Cerebellar nuclear complex (tissue), 1 donor: ENCODE measurements at places on chromosomes 3 and 15.

- DNase-seq: no peak
Observed at GRCh38 chr3:168213920-168214319, 118.2 kb upstream of the GOLIM4 start.

DNA sequence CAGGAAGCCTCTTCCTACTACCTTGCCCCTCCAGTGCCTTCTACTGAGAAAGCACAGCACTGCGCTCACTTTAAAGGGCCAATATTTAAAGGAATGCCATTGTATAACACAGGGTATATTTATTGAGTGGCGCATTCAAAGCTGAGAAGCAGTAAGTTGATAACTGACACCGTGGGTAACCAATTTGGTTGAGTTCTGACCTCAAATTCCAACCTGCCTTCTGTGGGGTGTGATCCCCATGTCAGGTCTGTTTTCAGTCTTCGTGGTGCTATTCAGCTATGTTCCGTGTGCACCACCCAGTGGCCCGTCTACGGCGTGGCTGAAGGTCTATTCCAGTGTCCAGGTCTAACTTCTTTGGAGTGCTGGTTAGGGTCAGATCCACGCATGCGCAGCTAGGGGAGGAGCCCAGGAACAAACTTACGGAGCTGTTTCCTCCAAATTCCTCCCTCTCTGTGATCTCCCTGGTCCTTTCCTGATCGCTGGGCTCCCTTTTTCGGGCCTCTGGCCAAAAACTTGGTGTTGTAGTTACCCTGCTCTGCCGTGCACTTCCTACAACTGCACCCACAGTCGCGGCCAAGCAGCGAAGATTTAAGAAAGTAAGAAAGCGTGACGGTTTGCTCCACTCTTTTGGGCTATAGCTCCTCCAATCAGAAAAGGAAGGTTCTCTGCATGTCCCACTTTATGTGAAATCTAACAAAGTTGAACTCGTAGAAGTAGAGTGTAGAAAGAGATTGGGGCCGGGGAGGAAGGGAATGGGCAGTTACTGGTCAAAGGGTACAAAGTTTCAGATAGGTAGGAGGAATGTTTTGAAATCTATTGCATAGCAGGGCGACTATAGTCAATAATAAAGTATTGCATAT, 7.7 kb downstream of the LRRC2 start:
- DNase-seq: no peak

DNA sequence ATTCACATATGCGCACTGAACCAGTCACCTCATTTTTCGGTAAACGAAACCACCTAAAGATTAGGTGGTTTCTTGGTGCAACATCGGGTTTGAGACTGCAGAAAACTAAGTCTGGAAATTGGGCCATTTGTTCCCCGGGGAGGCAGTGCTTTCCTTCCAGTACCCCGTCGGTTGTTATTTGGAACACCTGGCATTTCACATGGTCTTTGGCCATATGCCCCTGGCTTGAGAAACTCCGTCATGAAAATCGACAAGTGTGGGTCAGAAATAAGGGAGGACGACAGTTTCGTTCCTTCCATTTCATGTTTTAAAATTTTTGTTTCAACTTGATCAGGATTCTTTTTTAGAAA, 544 bp upstream of the GATM start:
- DNase-seq: peak; percentile 82

GRCh38 chr3:89411201-89411600, 303.8 kb downstream of the EPHA3 start:
- no peak for DNase-seq

DNA sequence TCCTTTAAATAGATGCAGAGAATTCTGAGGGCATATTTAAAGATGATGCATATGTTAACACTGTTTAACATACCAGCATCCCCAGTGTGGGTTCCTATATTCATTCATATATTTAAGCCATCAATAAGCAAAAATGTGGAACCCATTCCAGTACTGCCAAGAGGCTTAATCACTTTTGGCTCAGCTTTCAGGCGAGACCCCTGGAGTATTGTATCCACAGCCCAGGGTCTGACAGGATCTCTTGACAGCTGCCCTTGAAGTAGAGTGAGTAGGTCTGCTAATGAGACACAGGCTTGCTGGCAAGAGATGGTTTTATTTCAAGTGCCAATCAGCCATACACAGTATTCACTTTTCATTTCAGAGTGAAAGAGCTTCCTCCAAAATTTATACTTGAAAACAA, 367.3 kb downstream of the OCA2 start:
- no peak for DNase-seq

- no peak for DNase-seq
Observed at GRCh38 chr3:191521055-191521454, 60.1 kb downstream of the PYDC2 start.

DNA sequence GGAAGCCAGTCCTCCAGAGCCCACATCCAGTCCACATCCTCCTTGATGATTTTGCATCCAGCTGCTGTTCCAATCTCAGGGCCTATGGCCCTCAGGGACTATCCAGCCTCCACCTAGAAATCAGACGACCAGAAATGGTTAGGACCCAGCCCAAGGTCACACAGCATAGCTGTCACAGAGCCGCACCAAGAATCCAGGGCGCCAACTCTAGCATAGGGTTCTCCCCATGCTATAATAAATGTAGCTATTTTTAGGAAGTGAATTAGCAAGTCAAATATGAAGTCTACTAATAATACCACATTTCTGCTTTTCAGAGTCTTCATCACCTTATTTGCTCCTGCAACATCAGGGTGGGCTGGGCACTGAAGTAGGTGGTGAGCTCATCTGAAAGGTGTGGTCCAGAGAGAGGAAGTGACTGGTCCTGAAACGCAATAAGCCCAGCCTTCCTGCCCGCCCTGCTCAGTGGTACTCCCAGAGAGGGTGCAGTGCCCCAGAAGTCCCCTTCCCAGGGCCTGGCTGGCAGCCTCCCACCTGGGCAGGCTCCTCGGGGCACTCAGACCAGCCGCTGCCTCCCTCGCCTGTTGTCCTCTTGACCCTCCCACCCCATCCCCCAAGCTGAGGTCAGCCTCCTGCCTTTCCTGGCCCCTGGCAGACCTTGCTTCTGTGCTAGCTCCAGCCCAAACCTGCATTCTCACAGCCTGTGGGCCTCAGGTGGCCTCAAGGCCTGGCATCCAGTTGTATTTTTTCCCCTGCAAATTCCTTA, 17.6 kb upstream of the CYP11A1 start:
- DNase-seq: no peak
